CD8-positive, alpha-beta memory T cell (primary cell): ENCODE measurements at places on chromosomes 6 and 20. TPM values are rescaled to one million over a fixed set of nuclear protein-coding genes. Genes with fewer than 3 reads are reported as not detected.

Gene FLRT3
- total RNA-seq: not detected

Gene SOX18
- not detected for total RNA-seq

Gene SLC22A2
- total RNA-seq: not detected

Gene VGLL2
- total RNA-seq: not detected

Gene EEF1A2
- total RNA-seq: not detected

Gene PI16
- 0.37 TPM for total RNA-seq

Gene C6orf89
- total RNA-seq: 40.0 TPM

DNA sequence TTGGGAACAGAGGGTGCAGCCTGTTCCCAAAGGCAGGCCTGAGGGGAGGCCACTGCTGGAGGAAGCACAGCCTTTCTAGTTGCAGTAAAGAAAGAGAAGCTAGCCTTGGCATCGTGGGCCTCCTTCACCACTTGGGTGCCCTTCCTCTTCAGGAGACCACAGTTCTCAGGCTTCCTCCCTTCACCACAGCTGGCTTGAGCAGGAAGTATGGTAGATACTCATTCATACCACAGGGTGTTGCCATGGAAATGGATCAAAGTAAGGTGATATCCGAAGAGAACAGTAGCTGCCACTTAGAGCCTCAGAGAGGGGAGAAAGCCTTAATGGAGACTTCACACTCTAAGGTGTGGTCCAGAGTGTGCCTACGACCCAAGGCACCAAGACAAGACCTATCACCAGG lies 120.4 kb upstream of the RIPOR2 start:
- peak; percentile 79 for DNase-seq

DNA sequence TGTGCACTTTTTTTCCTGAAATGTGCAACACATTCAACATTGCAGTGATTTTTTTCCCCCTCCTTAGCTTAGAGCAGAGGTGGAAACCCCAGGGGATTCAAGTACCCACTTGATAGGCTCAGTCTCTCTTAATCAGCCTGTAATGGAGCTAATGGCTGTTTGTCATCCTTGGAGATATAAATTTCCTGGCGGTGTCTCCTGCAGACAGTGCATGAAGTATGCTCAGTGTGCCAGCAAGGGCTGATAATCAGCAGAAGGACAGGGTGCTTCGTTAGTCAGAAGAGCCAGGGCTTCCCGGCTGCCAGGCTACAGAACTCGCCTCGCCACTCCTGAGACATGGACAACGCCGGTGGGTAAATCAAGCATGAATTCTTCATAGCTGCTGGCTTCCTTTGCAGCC lies 69.8 kb upstream of the PHACTR2 start:
- no peak for DNase-seq

DNA sequence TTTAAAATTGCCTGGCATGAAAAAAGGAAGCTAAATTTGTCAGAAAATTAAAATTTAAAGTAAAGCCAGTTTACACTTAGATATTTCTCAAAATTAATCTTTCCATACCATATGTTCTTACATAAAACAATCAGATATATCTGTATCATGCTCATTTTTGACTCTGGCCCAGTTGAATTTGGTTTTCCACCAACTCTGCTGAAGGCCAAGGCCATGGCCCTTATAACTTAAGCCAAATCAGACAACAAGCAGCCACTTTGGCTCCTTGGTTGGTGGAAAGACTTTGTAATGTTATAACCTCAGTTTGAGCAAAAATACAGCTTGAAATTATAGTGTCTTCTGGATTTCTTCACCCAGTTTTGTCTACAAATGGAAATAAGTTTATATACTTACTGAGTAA lies 97.3 kb downstream of the CENPW start:
- DNase-seq: no peak

GRCh38 chr6:89583559-89583958 lies 55.0 kb downstream of the LYRM2 start:
- DNase-seq: no peak

DNA sequence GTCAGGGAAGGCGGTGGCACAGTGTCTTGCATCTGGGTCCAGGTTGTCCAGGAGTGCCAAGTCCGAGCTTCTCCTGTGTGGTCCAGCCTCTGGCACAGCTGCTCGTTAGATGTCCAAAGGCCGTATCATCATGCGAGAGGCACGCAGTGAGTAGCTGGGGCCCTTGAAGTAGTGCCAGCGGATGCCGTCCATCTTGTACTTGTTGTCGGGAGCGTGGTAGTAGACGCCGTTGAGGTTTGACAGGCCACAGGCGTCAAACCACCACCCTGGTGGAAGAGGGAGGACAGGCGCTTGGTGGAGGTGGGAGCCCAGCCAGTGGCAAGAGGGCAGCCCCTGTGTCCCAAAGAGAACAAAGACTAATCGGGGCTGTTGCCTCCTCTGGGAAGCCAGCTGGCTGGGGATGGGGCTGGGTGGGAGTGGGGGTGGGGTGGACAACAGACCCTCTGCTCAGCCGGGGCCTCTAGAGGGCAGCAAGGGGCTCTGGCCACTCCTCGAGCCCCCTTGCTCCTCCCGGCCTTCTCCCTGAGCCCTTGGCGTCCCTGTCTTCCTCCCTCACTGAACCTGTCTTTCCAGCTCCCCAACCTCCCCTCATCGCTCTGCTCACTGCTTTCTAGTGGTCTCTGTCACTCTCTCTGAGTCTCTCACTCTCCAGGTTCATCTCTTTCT lies 39.5 kb downstream of the FAM110A start:
- DNase-seq: no peak

GRCh38 chr20:34834459-34834893 lies 9.0 kb upstream of the NCOA6 start:
- DNase-seq: no peak

DNA sequence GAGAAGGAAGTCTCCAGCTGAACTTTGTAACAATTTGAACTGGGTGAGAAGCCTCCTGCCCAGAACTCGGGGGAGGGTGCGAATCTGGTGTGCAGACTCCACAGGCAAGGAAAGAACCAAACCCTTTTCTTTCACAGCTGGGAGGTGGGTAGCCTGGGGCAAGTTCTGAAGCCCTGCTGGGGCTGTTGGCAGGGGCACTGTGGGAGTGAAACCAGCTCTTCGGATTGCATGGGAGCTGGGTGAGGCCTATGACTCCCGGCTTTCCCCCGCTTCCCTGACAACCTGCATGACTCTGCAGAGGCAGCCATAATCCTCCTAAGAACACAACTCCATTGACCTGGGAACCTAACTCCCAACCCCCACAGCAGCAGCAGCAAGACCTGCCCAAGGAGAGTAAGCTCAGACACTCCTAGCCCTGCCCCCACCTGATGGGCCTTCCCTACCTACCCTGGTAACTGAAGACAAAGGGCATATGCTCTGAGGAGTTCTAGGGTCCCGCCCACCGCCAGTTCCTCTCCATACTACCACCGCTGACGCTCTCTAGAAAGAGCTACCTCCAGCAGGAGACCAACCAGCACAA lies 37.5 kb downstream of the SOD2 start:
- DNase-seq: no peak

GRCh38 chr6:132070356-132070755 lies 119.2 kb upstream of the CCN2 start:
- DNase-seq: no peak

- no peak for DNase-seq
Measured at GRCh38 chr20:45021631-45022030, 55.3 kb downstream of the STK4 start.

- DNase-seq: no peak
Measured at GRCh38 chr6:138592749-138593123, 93.4 kb upstream of the NHSL1 start.

DNA sequence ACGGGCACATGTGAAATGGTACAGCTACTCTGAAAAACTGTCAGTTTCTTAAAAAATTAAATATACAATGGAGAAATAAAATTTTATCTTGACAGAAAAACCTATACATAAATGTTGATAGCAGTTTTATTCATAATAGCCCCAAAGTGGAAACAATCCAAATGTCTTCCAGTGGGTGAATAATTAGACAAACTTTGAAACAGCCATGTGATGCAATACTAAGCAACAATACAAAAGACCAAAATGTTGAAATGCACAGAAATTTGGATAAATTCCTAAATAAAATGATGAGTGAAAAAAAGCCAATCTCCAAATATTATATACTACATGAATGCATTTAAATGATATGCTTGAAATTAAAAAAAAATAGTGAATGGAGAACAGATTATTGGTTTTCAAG lies 523.1 kb downstream of the HTR1B start:
- no peak for DNase-seq

DNA sequence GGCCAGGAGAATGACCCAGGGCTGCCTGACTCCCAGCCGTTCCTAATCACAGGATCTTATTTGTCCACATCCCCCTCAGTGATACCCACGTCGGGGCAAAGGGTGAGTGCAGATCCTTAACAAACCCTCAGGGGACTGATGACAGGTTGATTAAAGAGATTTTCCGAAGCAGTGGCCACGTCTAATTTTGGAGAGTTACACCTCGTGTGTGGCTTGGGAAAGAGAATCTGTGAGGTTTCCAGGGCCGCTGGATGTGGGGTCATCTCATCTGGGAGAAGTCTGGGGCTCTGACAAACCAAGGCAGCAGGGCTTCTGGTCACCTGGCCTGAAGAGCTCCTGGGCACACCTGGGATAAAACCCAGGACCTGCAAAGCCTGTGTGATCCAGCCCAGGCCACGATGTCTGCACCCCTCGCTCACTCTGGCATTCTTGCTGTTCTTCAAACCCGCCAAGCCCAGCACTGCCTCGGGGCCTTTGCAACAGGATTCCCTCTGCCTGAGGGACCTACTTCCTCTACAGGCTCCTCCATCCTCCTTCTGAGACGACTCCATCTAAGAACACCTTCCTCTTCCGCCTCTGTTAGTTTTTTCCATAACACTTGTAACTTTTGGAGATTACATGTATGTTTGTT lies 4.7 kb downstream of the JPH2 start:
- DNase-seq: no peak
